ENCODE measurements at places on chromosomes 1 and 21.
A peak's percentile ranks its signal among the peaks of the same experiment; 100 is the strongest.

- no peak for DNase-seq
Observed at GRCh38 chr1:178808529-178808928, 62.3 kb downstream of the ANGPTL1 start.

DNA sequence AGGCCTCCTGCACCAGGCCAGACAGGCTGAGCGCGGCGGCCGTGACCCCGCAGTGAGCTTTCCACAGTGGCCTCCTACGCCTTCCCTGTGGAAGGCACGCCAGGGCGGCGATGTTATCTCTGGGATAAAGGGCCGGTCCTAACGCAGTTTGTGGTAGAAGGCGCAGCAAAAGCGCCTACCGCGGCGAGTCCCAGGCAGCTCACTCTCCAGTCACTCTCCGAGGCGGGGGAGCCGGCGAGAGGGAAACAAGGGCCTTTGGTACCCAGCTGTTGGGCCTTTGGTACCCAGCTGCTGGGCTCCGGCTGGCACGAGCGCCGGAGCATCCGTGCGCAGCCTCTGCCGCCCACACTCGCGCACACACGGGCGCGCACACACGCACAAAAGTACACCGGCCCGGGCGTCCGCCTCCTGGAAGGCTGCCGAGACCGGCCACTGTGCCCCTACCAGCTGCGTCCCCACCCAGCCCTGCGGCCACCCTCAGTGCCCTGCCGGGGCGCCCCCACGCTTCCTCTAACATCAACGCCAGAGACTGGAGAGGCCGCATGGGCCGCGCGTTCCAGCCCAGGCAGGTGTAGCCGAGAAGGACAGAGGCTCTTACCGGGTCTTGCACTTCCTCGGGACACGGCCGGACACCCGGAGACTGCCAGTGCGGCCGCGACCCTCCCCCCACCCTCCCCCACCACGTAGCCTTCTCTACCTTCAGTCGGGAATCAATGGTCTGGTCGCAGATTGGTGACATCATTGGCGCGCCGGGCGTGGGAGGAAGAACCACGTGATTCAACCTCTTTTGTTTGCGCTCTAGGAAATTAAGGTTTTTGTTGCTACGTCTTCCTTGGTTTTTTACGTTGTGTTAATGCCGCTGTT, 19.5 kb upstream of the ADAR start:
- peak; percentile 89 for DNase-seq

DNA sequence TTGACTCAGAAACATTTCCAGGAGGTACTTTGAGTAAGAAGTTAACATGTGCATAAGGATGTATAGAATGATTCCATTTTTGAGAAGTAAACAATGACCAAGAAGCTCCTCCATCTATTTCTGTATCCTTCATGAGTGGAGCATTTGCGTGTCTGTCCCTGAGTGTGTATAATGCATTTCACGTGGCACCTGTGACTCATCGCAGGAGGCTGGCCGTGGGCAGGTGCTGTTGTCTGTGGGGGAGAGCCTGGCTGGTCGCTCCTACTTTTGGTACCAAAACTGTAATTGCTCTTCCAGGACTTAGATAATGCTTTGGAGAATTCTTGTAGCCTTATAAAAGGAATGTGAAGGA, 16.5 kb downstream of the SLC37A1 start:
- no peak for DNase-seq

DNA sequence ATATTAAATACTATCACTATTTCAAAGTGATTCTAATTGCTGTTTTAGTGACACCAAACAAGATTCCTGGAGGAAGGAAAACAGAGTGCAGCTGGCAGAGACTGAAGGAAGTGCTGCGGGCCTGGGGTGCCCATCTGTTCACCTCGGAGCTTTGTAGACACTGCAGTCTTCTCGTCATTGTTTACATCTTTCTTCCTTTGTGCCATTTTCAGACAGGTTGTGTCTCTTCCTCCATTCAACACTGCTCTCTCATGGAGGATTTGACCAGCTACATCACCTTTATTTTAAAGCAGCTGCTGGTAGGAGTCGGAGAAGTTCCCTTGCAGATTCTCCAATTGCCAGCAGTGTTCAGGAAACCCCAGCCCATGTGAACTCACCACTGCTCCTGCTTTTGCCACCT, 37.3 kb downstream of the ABCA4 start:
- DNase-seq = no peak

GRCh38 chr1:52112489-52112888, 29.4 kb upstream of the ZFYVE9 start:
- DNase-seq = no peak

DNA sequence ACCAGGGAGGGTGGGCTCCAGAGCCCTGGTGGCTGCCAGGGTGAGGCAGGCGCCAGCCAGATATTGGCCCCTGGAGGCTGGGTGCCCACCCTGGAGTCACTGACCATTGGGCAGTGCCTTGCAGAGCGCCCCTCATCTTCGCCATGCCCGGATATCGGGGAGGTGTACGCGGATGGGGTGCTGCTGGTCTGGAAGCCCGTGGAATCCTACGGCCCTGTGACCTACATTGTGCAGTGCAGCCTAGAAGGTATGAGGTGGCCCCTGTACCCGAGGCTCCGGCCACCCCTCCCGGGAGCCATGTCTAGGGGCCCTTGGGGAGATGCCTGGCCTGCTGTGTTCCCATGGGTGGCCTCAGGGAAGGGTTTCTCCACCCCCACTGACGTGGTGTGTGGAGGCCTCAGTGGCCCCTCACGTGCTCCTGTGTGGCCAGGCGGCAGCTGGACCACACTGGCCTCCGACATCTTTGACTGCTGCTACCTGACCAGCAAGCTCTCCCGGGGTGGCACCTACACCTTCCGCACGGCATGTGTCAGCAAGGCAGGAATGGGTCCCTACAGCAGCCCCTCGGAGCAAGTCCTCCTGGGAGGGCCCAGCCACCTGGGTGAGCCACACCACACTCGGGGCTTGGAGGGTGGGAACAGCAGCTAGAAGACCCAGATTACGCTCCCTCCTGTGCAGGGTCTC, 30.9 kb downstream of the TRIM11 start:
- DNase-seq = no peak

DNA sequence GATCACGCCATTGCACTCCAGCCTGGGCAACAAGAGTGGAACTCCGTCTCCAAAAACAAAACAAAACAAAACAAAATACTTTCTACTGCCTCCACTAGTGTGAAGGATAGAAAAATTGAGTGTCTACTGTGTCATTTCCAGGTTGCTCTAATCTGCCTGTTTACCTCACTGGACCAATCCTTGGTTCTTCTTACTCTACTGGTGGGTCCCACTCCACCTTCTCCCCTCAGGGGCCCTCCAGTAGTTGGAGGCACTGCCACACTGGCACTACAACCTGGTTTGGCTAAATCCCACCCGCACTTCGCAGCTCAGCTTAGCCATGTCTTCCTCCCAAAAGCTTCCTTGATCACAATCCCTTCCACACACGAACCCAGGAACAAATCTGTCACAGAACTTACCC, 2.7 kb downstream of the TAF5L start:
- no peak for DNase-seq

DNA sequence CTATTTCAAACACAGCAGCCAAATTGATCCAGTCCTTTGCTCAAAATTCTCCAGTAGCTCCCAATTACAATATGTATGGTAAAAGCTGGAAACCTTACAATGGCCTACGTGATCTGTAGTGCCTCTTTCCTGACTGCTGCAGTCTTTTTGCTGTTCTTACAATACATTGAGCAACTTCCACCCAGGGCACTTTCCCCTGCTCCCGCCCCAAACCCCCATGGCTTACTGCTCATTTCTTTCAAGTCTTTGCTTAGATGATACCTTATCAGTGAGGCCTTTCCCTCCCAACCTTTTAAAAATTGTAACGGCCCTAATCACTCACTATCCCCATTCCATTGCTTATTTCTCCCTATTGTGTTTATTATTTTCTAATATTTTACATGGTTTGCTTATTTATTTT, 43.9 kb upstream of the APOBEC4 start:
- DNase-seq = no peak

- DNase-seq = no peak
Observed at GRCh38 chr1:47440599-47441081, 2.8 kb downstream of the FOXD2 start.

DNA sequence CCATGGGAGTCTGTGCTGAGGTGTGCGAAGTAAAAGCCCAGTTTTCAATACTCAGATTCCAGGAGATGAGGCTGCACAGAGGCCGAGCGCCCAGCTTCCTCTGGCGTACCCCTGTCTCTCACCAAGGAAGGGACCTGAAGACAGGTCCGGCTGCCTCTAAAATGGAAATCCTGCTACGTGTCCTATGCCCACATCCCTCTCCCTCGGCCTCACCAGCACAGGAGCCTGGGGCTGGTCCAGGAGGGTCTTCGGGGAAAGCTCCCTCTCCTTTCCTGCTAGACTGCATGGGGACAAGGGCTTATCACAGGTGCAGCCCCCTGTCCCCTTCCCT, 392 bp downstream of the MRPL55 start:
- no peak for DNase-seq

DNA sequence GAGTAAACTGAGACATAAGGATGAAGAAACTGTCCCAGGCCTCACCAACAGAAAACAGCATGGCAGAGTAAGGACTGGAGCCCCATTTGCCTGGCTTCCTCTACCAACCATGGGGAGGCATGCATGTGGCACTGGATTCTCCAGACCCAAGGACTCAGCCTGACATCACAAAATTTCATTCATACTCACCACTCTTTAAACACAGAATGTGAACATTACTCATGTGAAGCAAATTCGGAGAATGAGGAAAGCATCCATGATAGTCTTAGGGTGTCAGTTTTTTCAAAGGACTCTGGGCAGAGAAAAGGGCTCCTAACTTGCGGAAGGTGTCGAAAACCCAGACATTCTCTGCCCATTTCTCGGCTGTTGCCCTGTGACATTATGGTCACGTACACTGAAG, 83.9 kb downstream of the PCNX2 start:
- no peak for DNase-seq

DNA sequence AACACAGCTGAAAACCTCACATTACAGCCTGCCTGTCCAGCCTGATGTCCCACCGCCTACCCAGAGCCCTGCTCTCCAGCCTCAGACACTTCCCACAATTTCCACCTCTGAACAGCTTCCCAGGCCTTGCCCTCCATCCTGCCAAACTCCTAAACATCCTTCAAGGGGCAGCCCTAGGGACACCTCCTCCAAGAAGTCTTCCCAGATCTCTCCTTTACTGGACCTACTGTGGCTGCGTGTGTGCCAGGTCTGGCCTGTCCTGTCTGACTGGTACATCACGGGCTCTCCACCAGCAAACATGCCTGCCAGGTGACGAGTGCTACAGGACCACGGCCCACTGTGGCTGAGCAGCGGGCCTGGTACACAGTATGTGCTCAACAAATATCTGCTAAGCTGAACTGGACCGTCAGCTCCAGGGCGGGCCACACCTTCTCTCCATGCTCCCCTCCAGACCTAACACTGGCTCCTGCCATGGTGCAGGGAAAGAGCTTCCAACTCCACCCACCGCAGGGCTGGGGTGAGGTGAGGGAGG, 28.8 kb downstream of the CHD5 start:
- no peak for DNase-seq

DNA sequence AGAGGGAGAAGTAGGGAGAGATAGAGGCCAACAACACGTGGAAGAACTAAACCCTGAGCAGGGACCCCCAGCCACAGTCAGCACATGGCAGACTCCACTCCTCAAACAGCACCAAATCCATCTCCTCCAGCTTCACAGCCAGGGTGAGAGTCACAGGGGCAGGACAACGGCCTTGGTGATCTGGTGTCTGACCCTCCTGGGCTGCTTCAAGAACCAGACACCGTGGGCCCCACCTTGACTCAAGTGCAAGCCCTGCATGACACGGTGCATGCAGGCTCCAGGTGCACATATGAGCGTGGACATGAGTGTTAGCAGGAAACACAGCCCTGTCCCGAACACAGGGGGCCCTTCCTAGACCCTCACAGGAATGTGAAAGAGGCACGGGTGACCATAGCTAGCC, 21.9 kb downstream of the S100A7 start:
- DNase-seq = no peak

- no peak for DNase-seq
Observed at GRCh38 chr1:7516341-7516740, 254.8 kb upstream of the VAMP3 start.

DNA sequence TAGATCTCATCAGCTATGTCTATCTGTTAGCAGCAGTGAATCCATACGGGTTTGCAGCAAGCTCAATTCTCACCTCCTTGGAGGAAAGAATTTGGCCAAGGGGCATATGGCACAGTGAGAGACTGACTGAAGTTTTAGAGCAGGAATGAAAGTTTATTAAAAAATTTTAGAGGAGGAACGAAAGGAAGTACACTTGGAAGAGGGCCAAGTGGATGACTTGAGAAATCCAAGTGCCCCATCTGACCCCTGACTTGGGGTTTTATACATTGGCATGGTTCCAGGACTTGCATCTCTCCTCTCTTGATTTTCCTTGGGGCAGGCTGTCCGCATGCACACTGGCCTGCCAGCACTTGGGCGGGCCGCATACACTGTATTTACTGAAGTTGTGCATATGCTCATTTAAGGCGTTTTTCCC, 9.2 kb upstream of the OSBPL9 start:
- peak; percentile 19 for DNase-seq

DNA sequence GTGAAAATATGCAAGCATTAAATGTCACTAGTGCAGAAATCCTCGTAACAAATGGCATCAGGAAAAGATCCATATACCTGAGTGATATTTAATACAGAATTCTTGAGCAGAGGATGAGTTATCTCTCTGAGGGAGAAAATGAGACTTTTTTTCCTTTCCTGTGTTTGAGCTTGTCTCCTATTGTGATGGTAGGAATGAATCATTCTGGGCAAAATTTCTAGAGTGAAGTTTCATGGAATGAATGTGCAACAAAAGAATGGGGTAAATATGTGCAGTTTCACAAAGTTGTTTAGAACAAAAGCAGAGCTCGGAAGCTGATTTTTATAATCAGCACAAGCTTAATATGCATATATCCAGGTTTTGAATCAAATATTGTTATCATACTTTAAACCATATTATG, 4.6 kb downstream of the CTPS1 start:
- no peak for DNase-seq

GRCh38 chr1:90067194-90067931, 72.5 kb downstream of the ZNF326 start:
- no peak for DNase-seq

GRCh38 chr1:94118013-94118412, 2.9 kb downstream of the ABCA4 start:
- DNase-seq = no peak

GRCh38 chr21:34589511-34590282, 25.2 kb downstream of the RCAN1 start:
- DNase-seq = no peak

- DNase-seq = no peak
Observed at GRCh38 chr1:63063367-63063766, 259.0 kb upstream of the FOXD3 start.

- DNase-seq = no peak
Observed at GRCh38 chr21:43663033-43663432, 3.7 kb downstream of the RRP1B start.

DNA sequence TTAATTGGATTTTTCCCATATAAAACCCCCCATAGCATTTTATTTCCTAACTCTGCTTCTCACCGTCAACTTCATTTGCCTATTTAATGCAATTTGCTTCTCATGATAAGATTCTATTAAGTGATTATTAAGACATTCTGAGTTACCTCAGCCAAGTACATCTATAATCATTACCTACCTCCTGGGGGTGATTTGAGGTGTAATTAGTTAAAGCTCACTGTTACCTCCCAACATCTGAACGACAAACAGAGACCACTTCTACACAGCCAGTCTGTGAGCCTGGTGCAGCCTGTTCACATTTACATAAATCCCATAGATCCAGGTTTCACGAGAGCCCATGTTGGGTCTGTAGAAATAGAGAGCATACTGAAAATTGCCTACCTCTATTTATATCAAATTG, 65.7 kb upstream of the SSX2IP start:
- DNase-seq = no peak

- no peak for DNase-seq
Observed at GRCh38 chr1:96116731-96117130, 604.9 kb upstream of the PTBP2 start.

- DNase-seq = no peak
Observed at GRCh38 chr1:183932412-183932811, 105.1 kb downstream of the COLGALT2 start.

All from KBM-7 (cell line).